CD4-positive, alpha-beta T cell treated with Interleukin-10 for 1 hour (primary cell): ENCODE measurements at places on chromosomes 5 and 9.

GRCh38 chr9:5488221-5489008 lies 21.9 kb upstream of the PDCD1LG2 start:
- DNase-seq: no peak

DNA sequence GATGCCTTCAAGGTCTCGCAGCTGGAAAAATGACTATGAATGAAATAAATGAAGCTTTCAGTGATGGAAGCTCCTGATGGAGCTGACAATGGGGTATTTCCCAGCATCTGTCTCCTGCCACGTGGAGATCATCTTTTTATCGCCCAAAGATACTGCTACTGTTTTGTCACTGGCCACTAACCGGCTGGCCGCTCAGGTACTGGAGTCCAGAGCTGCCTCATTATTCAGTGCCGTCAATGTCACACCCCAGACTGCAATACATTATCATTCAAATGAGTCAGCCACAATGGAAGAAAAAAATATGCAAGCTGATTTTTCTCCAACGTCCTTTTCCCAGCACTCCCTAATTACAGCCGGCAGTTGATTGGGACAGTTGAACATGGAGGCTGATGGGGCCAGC lies 280.4 kb downstream of the ZSWIM6 start:
- DNase-seq: no peak

GRCh38 chr5:151005187-151005949 lies 15.0 kb upstream of the GPX3 start:
- DNase-seq: no peak

DNA sequence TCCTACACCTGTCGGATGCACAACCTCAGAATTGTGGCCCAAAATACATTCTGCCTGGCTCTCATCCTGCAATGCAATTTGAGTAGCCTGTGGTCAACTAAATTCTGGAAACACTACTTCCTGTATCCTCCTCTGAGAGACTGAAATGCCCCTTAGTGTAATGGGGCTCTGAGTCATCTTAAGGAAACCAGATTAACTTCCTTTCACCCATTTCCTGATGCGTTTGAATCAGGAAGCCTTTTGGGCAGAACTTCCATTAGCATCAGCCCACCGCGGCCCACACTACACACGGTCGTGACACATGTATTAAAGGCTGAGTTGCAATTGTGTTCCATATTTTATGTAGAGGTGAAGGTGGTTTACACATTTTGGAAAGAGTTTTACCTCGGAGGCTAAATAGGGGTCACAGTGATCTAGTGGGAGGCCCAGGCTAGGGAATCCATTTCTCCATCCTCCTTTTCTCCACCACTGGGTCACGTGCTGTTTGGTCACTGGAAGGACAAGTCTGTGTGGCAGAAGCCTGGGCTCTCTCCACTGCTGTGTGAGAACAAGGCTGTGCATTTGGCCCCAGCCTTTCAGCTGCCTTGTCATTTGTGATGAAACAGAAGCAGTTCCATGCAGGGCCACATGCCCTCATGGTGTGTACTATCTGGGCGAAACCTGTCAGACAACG lies 55.9 kb downstream of the DAP start:
- DNase-seq: peak; percentile 23

- DNase-seq: no peak
Observed at GRCh38 chr9:8457055-8457454, 657.5 kb upstream of the DMAC1 start.

DNA sequence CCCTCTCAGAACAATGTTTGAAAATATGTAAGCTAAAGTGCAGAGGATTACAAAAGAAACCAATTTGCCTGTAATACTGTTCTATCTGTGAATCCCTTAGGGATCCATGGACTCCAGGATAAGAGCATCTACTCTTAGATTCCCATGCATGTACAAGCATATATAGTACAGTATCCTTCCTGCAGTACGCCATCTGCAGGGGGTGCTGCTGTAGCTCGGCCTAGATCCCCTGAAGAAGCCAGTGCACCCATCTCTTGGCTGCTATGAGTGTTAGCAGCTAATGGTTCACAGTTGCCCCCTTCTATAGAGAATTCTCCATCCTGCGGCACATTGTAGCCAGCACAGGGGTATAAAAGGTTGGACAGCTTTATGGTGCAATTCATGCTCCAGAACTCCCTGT lies 61.8 kb upstream of the SLC30A5 start:
- no peak for DNase-seq

- no peak for DNase-seq
Observed at GRCh38 chr5:73783828-73784227, 157.8 kb downstream of the ARHGEF28 start.

- DNase-seq: no peak
Observed at GRCh38 chr5:8019719-8020218, 150.8 kb downstream of the MTRR start.

DNA sequence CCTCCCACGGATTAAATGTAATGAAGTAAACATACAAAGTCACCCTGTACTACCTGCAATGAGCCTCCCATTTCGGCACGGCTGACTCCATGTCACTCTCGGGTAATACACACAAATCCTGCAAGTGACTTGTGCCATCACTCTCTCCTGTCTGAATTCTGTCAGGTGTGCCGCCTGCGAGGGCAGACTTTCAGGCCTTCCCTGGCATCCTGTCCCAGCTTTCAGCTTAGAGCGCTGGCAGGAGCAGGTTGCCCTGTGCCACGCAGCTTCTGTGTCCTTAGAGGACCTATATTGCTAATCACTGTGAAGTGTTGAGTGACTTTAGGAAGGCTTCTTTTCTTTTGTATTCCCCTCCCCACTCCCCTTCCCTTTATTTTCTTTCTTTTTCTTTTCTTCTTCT lies 25.8 kb upstream of the S1PR3 start:
- no peak for DNase-seq

DNA sequence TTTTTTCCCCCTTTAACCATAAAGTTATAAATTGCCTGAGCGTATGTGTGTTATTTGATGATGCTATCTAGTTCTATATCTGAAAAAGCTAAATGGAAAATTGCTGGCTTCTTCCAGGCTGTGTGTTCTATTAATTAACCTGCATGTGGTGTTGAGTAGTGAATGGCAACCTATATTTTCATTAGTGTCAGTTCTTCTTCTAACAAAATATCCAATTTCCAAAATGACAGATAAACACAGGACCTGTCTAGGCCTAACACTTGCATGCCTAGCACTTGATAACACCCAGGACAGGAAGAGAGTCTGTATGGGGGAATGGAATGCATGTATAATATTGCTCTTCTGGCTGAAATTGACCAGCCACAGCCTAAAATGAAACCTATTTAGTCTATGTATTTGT lies 91.7 kb downstream of the CD180 start:
- DNase-seq: no peak

DNA sequence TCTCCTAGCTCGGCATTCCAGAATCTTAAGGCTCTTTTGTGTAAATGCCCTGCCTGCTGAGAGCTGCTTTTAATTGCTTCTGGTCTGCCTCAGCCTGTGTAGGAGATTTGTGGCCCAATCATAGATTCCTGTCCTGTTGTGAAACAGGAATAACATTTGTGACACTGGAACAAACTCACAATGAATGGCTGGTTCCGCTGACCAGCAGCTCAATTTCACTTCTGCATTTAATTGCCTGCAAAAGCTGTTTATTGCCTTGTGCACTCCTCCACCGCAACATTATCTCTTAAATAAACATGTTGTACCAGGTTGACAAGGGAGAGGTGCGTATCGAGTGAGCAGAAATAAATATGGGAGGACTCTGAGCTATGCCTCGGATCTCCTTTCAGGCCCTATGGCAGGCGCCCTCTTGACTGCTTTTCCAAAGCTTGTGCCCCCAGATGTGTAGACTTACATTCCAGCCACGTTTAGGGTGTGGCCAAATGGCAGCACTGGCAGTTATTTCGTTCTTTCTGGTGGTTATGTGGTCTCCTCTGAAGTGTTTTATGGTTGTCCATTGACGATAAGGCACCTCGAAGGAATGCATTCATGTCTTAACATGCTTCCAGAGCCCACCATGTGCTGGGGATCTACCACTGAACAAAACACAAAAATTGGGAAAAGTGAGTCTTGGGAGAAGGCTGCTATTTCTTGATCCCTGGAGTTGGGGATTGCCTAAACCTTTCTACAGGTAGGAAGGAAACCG lies 58.1 kb downstream of the DMRT1 start:
- DNase-seq: no peak

DNA sequence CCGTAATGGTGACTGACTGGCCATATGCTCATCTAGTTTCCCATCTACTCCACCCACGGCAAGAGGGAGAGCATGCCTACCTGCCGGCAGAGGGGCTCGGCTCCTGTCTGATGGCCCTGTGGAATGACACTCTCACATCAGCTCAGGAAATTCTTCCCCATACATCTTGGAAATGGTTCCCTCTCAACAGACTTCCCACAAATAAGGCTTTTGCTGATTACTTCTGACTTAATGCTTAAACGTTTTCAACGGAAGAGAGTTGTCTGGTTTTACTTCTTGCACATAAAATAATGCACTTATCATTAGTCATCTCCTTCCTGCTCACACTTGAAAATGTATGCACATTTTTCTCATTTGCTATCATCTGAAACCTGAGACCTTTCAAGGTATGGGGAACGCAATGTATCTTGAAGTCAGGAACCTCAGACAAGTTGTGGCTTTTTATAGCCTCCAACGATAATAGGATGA lies 129.5 kb downstream of the TTLL11 start:
- DNase-seq: no peak

GRCh38 chr9:90009447-90009846 lies 404.6 kb downstream of the GADD45G start:
- no peak for DNase-seq

GRCh38 chr9:95627802-95628201 lies 111.0 kb upstream of the PTCH1 start:
- DNase-seq: no peak

DNA sequence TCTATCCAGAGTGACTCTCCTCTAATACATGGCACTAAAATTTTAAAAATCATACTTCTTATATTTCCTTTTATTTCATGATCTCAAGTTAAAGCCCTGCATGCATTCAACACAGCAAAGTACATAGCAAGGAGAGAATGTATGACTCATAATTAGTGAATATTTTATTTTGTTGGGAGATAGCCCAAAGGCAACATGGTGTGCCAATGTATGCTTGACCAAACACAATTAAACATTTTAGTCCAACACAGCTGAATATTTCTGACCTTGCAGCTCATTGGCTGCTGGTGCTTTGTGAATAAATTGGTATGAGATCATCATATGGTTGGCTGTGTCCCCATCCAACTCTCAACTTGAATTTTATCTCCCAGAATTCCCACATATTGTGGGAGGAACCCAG lies 103.5 kb downstream of the NPR3 start:
- no peak for DNase-seq

DNA sequence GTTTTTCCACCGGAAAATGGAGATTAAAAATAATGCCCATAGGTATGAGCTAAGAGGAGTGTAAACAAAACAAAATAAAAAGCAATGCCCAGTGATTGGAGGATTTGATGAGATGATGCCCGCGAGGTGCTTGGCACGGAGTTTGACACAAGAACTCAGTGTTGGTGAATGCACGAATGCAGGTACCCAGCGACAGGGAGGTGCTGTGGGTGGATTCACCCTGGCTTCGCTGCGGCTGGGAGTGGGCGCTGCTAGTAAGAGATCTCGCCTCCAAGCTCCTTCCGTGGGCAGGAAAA lies 526 bp upstream of the STXBP1 start:
- DNase-seq: no peak

DNA sequence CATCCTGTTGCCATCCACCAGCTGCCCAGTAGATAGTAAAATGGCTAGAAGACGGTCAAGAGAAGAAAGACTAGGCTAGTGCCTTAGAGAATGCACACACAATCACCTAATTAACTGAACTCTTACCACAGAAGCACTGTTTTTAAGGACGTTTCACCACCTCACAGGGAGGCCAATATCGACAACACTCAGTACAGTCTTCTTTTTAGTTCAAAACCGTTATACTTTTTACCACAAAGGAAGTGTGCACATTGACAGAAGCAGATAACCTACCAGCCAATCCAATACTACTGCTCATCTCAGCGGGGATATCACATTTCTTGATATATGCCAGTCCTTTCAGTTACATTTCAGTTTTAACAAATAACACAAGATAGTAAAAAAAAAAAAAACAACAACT lies 122.3 kb downstream of the GNAQ start:
- DNase-seq: peak; percentile 45

- DNase-seq: no peak
Observed at GRCh38 chr5:33340195-33340594, 100.6 kb upstream of the TARS1 start.
